ENCODE measurements at places on chromosomes 1 and 21.

DNA sequence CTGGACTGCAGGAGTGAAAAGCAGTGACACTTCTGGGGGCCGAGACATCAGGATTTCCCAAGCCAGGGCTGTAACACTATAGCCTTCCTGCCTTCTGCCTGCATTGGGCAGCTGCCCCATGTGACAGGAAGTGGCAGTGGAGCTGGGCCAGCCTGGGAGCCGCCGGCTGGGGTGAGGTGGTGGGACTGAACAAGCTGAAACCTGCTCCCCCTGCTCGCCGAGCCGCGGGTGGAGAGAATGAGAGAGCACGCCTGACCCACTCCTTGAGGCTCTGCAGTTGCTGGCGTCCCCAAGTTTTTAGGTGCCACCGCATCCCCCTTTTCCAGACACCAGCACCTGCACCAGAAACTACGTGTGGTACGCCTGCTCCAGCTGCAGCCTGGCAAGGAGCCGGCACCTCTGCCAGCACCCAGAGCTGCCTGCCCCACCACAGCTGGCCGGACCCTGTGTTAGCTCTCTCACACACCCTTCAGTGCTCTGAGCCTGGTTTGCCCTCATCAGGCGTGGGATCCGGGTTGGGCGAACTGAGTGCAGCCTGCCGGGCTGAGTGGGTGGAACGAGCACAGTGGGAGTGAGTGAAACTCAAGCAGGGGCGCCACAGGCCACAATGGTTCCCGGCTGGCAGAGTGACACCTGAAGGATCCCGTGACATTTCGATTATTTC, 119.4 kb downstream of the AKT3 start:
- no peak for DNase-seq

DNA sequence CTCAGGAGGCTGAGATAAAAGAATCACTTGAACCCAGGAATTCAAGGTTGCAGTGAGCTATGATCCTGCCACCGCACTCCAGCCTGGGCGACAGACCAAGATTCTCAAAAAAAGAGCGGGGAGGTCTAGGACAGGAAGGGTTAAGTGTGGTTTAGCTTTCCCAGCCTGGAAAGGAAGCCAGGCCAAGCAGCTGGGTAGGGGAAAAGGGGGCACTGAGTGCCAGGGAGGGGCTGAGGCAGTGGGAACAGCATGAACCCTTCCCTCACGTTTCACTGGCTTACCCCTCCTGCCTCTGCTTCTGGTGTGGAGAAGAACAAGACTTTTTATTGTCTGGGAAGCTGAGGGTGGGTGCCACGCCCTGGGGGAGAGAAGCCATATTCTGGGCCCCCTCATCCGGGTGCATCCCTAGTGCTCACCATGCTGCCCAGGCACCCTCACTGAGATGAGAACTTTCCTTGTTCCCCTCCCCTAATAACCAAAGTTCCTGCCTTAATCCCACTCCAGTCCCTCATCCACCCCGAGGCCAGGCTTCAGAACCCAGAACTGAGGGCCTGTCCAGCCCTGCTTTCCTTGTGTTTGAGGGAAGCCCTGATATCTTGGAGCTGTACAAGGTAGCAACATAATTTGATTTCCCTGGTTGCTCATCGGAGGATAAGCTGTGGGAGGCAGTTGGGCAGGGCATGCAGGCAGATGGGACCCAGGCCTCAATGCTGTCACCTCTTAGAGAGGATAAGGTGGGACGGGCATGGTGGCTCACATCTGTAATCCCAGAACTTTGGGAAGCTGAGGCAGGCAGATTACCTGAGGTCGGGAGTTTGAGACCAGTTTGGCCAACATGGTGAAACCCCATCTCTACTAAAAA, 2.0 kb upstream of the LMNA start:
- no peak for DNase-seq

DNA sequence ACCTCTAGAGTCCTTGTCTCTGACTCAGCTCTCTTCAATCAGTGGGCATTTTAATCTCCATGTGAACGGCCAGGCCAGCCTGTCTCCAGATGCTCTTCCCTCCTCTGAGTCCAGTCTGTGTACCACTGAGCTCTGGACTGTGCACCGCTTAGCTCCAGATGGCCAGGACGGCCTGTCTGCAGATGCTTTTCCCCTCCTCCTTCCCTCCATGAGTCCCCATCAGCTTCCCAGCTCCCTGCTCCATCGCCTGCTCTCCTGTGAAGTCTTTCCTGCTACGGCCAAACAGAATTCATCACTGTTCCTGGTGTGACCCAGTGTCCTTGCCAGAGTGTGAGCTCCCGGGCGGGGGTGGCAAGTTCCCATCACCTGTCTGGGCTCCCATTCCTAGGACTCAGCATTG, 42.0 kb downstream of the STUM start:
- no peak for DNase-seq

- peak; percentile 51 for DNase-seq
Observed at GRCh38 chr21:27371975-27372331, 405.1 kb upstream of the ADAMTS5 start.

- DNase-seq = no peak
Observed at GRCh38 chr1:101435831-101436511, 199.2 kb downstream of the S1PR1 start.

DNA sequence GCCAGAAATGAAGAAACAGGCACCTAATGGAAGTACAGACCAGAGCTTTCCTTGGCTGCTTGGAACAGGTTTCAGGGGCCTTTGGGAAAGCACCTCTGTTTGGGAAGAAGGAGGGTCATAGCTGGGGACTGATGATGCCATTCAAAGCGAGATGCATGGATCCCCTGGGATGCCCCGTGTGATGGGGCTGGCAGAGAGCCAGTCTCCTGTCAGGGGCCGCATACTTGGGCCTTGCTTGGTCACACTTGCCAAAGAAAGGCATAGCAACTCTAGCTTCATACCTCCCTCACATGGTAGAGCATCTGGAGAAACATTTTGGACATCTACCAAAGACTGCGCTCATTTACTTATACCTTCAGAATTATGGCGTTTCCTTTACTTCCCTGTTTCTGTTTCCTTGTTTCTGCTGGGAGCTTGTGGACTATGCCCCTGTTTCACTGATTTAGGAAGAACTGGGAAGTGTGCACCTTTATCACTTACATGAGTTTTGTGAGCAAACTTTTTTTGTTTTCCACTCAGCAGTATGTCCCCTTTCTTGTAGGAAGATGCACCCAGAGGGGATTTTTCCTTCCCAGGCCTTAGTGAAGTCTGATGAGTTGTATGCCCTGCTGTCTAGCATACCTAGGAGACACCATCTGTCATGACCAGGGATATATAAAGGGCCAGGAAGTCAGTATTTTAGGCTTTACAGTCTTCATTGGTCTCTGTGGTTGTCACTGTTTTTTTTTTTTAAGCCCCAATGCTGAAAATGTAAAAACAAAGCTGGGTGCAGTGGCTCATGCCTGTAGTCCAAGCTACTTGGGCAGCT, 19.8 kb upstream of the ST3GAL3 start:
- DNase-seq = no peak

DNA sequence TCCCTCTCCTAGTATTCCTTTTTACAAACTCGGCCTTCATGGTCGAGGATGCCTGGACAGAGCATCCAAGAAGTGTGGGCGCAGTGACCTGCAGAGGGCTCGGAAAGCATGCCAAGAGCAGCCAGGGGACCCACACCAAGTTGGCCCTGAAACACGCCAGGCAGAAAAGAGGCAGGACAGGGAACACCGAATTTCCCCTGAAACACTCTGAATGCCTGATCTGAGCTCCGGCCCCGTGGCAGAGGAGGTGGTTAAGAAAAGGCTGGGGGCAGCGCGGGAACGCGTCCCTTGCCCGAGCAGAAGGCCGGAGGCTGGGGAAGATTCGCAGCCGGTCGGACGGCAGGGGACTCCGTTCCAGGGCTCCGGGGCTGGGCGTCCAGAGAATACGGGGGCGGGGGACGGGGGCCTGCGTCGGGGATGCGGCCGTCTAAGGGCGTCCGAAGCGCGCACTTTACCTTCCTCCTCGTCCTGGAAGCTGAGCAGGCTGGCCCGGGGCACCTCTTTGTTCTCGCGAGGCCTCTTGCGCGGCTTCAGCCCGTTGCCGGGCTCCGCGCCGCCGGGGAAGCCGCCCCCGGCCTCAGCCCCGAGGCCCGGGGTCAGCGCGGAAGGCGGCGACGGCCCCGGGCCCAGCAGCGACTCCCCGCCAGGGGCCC, 558 bp downstream of the PAXBP1 start:
- DNase-seq = peak; percentile 70

DNA sequence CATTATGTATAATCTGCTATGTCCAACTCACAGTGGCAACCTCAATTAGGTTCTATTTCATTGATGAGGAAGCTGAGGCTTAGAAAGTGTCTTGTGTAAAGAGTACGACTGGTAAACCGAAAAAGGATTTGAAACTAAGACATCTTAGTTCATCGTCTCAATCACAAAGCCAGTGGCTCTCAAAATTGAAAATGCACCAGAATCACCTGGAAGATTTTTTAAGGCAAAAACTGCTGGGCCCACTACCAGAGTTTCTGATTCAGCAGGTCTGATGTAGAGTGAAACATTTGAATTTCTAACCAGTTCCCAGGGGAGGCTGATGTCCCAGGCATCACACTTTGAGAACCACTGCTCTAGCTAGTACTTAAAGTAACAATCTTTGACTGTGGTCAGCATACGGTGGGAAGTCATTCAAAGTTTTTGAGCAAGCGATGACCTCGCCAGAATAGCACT, 5.2 kb upstream of the LRRC53 start:
- DNase-seq = no peak

DNA sequence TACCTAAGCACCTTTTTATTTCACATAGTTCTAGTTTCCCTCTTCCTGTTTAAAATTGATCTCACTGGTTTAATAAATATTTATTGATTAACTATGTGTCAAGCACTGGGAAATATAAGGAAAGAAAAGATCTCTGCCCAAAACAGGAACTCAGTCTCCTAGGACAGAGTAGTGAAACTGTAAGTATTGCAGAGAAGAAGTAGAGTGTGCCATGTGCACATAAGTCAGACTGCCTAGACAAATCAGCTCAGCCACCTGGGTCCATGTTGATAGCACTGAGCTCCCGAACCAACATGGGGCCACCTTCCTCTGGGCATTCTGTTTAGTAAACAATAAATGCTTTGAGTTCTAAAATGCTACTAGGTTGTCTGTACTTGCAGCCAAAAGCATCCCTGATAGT, 9.8 kb upstream of the SSX2IP start:
- no peak for DNase-seq

DNA sequence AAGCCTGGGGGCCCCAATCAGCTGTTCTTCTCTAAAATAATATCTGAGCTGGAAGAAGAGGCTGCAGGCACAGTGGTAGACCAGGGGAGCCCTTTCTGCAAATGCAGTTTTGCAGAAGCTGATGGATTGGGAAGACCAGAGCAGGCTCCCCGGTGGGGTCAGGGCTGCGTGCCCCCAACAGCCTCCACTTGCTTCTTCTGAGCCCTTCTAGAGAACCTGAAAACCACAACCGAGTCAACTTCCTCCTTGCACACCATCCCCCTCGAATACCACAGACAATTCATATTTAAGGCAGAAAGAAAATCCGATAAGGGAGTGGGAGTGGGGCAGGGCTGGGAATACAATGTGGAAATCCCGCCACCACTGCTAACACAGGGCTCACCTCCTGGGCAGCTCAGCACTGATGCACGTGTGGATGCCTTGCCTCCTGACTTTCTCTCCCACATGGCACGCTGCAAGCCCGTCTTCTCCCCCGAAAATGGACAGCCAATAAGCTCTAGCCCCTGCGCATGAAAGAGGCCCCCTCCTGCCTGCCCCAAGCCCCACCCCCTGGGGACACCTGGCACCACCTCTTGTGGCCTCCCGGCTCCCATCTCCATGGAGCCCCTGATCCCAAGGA, 25.4 kb upstream of the ALDH4A1 start:
- peak; percentile 52 for DNase-seq

DNA sequence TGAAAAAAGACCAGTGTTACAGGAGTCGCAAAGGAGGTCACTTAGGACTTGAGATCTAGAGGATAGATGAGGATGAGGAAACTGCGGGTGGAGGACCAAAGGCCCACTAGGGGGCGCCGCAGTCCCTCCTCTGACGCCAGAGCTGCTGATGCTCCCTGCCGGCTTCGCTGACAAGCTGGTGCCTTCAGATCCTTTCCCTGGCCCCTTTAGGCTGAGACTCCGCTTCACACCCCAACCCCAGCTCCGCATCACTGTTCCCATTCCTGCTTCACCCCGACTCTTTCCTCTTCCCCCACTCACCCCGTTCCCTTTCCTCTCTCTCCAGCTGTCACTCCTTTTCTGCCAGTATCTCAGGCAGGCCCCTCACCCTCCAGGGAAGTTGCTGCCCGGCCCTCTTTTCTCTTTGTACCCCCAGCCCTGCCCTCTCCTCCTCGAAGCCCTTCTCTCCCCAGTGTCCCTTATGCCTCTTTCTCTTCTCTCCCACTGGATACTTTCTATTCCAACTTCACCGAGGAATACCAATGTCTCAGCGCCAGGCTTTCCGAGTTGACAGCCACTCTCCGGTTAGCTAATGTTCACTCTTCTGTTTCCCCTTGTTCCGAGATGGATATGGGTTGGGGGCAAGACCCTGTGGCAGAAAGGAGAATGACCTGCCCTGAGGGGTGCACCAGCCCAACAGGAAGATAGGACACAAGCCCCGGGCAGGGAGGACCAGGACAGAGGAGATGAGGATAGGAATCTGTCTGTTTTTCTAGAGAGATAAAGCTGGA, 4.5 kb downstream of the KCNJ9 start:
- DNase-seq = peak; percentile 71

DNA sequence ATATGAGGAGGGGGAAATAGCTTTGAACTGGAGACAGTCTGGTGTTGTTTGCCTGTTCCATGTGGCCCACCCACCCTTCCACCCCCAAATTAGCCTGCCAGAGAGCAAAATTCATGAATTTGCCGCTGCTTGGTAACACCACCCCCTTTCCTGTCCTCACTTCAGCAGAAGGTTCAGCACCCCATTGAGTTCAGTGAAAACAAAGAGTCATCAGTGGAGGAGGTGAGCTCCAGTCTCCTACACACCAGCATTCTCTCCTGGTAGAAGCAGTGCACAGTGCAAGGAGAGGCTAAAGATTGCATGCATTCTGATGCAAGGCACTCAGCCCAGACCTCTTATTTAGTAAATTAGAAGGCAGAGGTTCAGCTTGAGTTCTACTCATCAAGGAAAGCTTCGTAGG, 99.7 kb upstream of the DYNLT5 start:
- DNase-seq = no peak

GRCh38 chr21:10272216-10272615, 249.2 kb upstream of the TPTE start:
- peak; percentile 19 for DNase-seq

DNA sequence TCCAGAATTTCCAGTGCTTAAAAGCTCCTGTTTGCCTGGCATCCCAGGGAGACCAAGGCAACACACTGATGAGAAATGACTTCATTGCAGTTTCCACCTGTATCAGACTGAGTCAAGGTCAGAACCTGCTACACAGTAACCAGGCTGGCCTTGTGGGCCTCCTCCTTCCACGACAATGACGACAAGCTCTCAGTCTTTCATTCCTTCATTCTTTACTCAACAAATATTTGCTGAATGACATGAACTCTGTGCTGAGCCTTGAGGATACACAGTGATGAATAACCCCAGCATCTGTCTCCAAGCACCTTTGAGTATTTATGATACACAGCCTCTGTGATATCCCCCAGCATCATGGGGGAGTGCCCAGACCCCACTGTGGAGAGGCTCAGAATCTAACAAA, 8.9 kb upstream of the LCE5A start:
- peak; percentile 42 for DNase-seq

DNA sequence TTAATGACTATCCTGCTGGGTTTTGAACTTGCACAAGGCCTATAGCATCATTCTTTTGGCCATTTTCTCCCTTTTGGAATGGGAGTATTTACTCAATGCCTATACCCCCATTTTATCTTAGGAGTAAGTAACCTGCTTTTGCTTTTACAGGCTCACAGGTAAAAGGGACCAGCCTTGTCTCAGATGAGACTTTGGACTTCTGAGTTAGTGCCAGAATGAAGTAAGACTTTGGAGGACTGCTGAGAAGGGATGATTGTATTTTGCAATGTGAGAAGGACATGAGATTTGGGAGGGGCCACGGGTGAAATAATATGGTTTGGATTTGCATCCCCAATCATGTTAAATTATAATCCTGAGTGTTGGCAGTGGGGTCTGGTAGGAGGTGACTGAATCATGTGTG, 212.7 kb downstream of the FAF1 start:
- DNase-seq = no peak
